Posterior cingulate gyrus (tissue), 11 donors: ENCODE measurements at places on chromosomes 1 and 21.

- no peak for DNase-seq
Measured at GRCh38 chr1:103111926-103112325, 3.6 kb upstream of the COL11A1 start.

DNA sequence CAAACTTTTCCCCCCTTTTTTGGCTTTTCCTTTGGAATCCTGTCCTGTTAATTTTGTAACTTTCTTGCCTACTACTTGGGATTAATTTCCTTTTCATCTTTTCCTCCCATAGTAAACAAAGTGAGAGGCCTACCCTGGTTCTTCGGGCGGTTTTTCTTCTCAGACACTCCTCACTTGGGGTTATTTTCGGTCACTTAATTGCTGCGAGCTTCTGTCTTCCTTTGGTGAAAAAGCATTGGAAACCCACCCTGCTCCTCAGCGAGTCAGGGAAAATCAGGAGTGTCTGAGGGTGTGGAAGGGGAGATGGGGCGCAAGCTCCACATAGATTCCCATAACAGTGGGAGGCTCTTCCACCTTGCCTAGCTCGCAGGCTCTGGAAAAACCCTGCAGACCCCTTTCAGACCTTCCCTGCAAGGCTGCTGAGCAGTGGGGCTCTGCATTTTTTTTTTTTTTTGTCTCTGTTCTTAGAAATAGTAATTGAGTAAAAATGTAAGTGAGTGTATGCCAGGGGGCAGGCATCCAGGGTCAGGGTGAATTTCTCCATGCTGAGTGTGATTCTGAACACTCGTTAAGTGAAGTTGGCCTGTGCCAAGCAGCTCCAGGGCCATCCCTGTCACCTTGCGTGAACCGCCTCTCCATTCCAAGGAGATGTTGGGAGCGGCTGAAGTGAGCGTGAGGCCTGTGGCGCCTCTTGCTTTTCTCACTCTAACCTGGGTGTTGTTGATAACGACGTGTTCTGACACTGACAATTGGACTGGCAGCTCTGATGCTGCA, 20.3 kb downstream of the TGFB2 start:
- DNase-seq = no peak

- DNase-seq = no peak
Measured at GRCh38 chr1:182185842-182186756, 124.6 kb upstream of the ZNF648 start.

DNA sequence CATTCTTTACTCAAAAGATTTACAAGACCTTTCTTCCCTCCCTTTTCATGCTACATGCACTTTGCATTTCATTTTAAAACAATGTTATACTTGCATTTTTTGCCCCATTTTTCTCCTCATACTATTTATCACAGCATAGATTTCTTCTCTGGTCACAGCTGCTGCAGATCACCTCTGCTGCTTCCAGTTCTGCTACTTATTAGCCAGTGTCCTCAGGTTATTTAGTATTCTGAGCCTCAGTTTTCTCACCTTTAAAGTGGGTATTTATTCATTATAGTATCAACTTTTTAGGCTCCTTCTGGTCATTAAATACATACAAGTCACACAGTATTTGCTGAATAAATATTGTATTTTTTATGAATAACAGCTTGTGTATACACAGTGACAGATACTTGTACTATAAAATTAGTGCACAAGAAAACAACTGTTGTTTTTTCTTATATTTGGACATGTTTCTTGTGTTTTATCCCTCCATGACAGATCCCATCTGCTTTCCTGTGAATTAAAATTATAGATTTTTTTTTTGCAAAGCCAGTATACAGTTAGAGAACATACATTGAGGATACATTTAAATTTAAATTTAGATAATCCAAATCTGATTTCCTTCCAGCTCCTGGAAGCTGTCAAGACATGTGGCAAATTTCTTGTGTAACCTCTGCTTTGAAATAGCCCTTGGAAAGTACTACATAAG, 85.3 kb upstream of the BCL10 start:
- DNase-seq = no peak
